Lower leg skin (tissue), 4 donors: ENCODE measurements at places on chromosomes 2 and 18. TPM values are rescaled to one million over a fixed set of nuclear protein-coding genes. Genes with fewer than 3 reads are reported as not detected.

Gene SIX3
- total RNA-seq: not detected

Gene NRP2
- total RNA-seq: 7.3 TPM

Gene DUSP2
- 57.0 TPM for total RNA-seq

Gene DPYSL5
- total RNA-seq: not detected

Gene PID1
- total RNA-seq: 19.9 TPM
